Activated CD4-positive, CD25-positive, alpha-beta regulatory T cell treated with anti-CD3 and anti-CD28 coated beads, Interleukin-2, amount 50 U/mL, for 24 hours (primary cell): ENCODE measurements at places on chromosomes 6 and 20.
A peak's percentile ranks its signal among the peaks of the same experiment; 100 is the strongest.

DNA sequence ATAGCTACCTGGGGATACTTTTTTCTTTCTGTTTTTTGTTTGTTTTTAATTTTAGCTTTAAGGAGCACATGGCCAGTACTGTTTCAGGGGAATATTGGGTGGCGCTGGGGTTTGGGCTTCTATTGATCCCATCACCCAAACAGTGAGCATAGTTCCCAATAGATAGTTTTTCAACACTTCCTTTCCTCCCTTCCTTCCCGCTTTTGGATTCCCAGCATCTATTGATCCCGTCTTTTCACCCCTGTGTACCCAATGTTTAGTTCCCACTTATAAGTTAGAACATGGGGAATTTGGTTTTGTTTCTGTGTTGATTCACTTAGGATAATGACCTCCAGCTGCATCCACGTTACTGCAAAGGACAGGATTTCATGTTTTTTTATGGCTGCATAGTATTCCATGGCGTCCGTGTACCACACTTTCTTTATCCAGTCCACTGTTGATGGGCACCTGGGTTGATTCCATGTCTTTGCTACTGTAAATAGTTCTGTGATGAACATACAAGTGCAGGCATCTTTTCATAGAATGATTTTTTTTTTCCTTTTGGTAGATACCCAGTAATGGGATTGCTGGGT is 20.1 kb downstream of the NQO2 start:
- no peak for ATAC-seq

GRCh38 chr20:4132956-4133355 is 117.6 kb upstream of the RNF24 start:
- ATAC-seq, result no peak

- ATAC-seq, result peak; percentile 40
Observed at GRCh38 chr20:50541606-50542041, 31.4 kb downstream of the PTPN1 start.

- ATAC-seq, result no peak
Observed at GRCh38 chr6:135464634-135465033, 32.9 kb downstream of the AHI1 start.

DNA sequence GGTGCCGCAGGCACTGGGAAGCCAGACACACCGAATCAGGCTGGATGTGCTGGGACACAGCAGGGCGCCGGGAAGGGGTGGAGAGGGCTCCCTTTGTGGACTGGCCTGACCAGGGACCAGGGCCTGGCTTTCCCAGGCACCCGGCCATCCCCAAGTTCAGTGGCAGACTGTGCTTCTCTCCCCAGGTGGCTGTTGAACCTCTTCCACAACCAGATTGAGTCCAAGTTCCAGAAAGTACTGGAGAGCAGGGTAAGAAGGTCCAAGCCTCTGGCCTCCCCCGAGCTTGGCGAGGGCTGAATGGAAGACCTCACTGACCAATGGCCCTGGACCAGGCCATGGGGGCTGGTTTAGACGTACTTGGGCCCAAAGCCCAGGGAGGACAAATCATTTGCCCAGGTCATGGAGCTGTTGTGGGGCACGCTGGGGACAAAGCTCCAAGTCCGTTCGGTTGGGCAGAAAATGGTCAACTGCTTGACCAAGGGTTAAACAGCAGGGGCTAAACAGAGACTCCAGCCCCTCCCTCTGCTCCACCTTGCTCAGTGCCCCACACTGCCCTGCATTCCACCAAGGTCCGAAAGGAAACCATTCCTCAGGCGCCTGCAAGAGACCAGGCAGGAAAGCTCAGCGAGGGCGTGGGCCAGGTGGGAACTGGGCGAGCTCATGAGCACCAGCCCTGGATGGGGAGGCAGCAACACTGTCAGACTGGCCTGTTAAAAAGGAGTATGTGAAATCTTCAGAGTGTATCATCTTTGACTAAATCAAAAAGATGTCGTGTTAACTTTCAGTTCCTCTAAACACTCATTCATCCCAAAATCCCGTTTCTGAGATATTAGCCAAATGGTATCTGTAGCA is 9.1 kb downstream of the LBP start:
- no peak for ATAC-seq

GRCh38 chr6:2622671-2623070 is 128.1 kb downstream of the MYLK4 start:
- no peak for ATAC-seq
